ENCODE measurements at places on chromosomes 7 and 10.

DNA sequence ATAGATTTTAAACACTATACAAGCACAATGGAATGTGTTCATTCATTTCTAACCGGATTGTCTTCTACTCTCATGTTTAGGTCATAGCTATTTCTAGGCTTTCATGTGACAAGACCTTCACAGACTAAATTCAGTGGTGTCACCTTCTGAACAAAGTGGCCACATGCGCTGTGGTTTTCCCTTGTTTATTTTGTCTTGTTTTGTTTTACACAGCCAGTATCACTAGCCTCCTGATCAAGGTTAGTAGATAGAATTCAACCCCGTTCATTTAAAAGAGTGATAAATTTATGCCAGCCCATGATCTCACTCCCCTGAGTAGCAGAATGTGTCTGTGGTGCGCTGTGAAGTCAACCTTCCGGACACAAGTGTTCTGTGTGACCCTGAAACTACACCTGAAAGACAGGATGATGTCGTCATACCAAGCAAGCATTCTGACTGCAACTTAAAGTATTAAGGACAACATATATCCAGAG is 209.1 kb downstream of the CREB5 start:
- no peak for DNase-seq
- no peak overlapping the region for H3K4me3 ChIP-seq
- no peaks in the 10 kb centered on the region for H3K36me3 ChIP-seq
- peak overlapping the region; percentile 91 for H3K27ac ChIP-seq
- H3K27me3 ChIP-seq: no peaks in the 10 kb centered on the region
- H3K4me1 ChIP-seq: peaks cover 21% of the 10 kb centered on the region

GRCh38 chr10:21424459-21424861 is 101.0 kb downstream of the SKIDA1 start:
- no peak for DNase-seq
- no peaks in the 10 kb centered on the region for H3K36me3 ChIP-seq
- no peak overlapping the region for H3K27ac ChIP-seq
- no peaks in the 10 kb centered on the region for H3K27me3 ChIP-seq
- no peak overlapping the region for H3K4me3 ChIP-seq

DNA sequence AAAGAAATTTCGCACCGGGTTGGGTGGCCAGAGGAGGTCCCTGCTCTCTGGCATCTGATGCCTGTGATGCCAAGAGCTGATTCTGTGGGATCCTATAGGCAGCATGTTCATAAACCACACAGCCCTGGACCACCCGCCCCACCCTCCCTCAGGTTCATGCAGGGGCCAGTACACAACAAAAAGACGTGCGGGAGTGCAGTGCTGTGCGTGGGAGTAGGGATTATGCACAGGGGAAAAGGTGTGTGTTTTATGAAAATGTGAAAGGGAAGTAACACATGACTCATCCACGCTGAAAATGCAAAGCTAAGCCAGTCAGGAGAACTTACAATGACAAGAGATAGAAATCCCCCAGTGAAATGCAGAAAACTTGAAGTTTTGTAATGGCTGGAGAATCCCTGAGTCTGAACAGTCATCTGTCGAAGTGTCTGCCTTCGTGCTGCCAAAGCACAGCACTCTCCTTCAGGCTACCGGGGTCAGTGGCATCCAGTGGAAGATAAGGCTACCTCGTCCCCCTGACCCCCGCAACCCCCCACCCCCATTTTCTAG is 1.1 kb downstream of the KIAA1217 start:
- H3K4me3 ChIP-seq: peak overlapping the region; percentile 67
- peak overlapping the region; percentile 93 for H3K27ac ChIP-seq
- no peaks in the 10 kb centered on the region for H3K27me3 ChIP-seq

DNA sequence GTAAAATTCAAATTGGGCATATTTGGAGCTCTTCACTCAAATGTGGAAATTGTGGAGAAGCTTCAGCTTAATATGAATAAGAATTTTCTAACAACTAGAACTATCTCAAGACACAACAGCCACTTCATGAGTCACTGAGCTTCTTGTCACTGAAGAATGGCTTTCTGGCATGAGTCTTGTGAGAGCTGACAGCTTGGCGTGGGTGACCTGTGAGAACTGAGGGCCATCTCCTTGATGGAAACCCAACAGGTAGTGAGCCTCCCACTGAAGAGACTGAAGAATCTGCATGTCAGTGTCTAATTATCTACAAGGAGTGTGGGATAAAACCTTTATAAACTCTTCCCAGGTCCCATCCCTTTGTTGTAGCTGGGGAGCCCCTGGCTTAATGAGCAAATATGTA is 66.0 kb downstream of the CLEC2L start:
- no peaks in the 10 kb centered on the region for H3K4me1 ChIP-seq
- H3K27ac ChIP-seq: peak overlapping the region; percentile 43
- DNase-seq: no peak
- H3K36me3 ChIP-seq: peaks cover 10% of the 10 kb centered on the region
- H3K27me3 ChIP-seq: no peaks in the 10 kb centered on the region

DNA sequence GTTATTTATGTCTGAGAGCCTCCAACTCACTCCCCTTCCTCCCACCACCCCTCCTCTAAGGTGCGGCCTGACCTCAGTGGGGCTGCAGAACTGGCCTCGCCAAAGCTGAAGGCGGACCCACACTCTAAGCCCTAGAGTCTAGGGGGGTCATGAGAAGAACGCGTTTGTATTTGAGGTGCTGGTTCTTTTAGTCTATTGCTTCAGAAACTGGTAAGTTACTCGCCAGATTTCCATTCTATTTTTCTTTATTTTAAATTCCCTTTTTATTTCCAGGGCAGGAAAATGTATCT is 357.5 kb downstream of the DNAJB6 start:
- peaks cover 51% of the 10 kb centered on the region for H3K27me3 ChIP-seq
- no peak for DNase-seq
- no peaks in the 10 kb centered on the region for H3K36me3 ChIP-seq
- no peak overlapping the region for H3K4me3 ChIP-seq
- H3K27ac ChIP-seq: no peak overlapping the region
- H3K4me1 ChIP-seq: peaks cover 5% of the 10 kb centered on the region

- no peak for DNase-seq
- no peak overlapping the region for H3K27ac ChIP-seq
- no peak overlapping the region for H3K4me3 ChIP-seq
- H3K4me1 ChIP-seq: no peaks in the 10 kb centered on the region
- H3K27me3 ChIP-seq: no peaks in the 10 kb centered on the region
- H3K36me3 ChIP-seq: no peaks in the 10 kb centered on the region
These were observed 36.6 kb downstream of the INSYN2A start for GRCh38 chr10:127159648-127160245.

DNA sequence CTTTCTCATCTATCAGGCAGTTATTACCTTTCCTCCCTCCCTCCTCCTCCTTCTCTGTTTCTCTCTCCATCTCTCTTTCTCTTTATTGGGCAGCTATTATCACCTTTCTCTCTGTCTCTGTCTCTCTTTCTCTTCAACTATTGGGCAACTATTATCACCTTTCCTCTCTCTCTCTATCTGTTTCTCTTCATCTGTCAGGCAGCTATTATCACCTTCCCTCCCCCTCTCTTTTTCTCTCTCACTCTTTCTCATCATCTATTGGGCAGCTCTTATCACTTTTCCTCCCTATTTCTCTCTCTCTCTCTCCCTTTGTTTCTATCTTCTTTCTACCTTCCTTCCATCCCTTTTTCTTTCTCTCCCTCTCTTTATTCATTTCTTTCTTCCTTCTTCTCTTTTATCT is 1.2 kb downstream of the DMBT1 start:
- H3K27me3 ChIP-seq: peaks cover 21% of the 10 kb centered on the region
- no peak for DNase-seq
- H3K27ac ChIP-seq: no peak overlapping the region
- H3K4me1 ChIP-seq: no peaks in the 10 kb centered on the region

DNA sequence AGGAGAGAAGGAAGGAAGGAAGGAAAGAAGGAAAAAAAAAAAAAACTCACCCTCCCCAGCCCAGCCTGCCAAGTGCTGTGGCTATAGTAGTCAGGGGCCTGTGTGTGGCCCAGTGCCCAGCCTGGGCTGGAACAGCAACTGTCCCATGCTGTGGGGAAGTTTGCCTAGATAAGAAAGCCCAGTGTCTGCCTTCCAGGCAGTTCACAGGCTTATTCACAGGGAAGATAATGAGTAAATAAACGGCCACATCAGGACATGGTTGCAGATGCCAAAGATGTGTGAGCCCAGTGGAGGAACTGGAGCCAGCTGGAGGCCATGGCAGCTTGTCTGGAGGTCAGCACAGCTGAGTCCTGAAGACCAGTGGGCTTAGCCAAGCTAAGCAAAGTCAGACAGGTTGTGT is 132.4 kb upstream of the FOXK1 start:
- no peaks in the 10 kb centered on the region for H3K36me3 ChIP-seq
- peaks cover 3% of the 10 kb centered on the region for H3K27me3 ChIP-seq
- no peak overlapping the region for H3K27ac ChIP-seq
- H3K4me3 ChIP-seq: no peak overlapping the region

DNA sequence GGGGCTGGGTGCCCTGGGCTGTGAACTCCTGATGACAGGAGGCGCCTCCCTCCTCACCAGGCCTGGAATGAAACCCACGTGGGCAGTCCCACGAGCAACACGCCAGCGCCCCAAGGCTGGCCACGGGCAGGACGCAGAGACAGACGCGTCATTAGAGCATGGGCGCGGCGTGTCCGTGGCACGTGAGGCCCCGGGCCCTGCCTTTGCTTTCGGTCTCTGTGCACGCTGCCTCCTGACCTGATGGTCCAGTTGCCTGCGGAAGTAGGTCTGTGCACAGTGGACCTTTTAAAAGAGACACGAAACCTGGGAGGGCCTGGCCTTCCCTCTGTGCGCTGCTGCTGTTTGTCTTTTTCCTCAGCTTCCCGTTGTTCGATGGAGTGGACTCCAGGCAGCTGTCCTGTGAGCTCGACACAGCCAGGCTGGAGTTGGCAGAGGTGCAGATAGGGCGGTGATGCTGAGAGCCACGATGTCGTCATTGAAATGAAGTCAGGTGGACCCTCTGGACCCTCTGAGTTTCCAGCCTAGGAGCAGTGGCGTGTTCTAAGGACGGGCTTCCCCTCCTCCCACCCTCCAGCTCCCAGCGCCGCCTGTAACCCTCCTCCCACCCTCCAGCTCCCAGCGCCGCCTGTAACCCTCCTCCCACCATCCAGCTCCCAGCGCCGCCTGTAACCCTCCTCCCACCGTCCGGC is 40.1 kb upstream of the CFAP46 start:
- peaks cover 8% of the 10 kb centered on the region for H3K27me3 ChIP-seq
- no peaks in the 10 kb centered on the region for H3K36me3 ChIP-seq
- H3K27ac ChIP-seq: no peak overlapping the region
- H3K4me1 ChIP-seq: no peaks in the 10 kb centered on the region
- peak; percentile 46 for DNase-seq

- no peaks in the 10 kb centered on the region for H3K4me1 ChIP-seq
- no peak for DNase-seq
- no peaks in the 10 kb centered on the region for H3K36me3 ChIP-seq
- no peaks in the 10 kb centered on the region for H3K27me3 ChIP-seq
- H3K4me3 ChIP-seq: no peak overlapping the region
These were observed 28.4 kb upstream of the FAM204A start for GRCh38 chr10:118370499-118370898.

- H3K36me3 ChIP-seq: peaks cover 72% of the 10 kb centered on the region
- no peak overlapping the region for H3K4me3 ChIP-seq
- DNase-seq: no peak
- H3K27me3 ChIP-seq: no peaks in the 10 kb centered on the region
- no peak overlapping the region for H3K27ac ChIP-seq
- peaks cover under 1% of the 10 kb centered on the region for H3K4me1 ChIP-seq
These were observed 1.5 kb downstream of the PVRIG start for GRCh38 chr7:100221231-100221718.

DNA sequence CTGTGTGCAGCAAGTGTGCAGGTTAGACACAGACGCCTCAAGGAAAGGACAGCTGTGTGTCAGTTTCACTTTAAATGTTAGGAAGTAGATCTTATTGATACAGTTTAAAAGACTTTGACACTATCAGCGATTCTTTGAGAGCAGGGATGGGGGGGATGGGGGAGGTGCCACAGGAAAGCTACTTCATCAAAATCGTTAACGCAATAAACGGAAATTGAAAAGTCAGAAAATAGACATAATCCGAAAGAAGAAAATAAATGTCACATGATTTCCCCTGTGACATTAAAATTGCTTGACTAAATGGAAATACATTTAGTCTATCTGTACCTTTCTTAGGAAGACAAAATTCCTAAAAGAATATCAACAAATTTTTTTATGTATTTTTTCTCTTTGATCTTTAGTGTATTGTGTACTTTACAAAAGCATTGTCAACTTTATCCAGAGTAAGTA is 476 bp upstream of the ZNF33B start:
- H3K4me1 ChIP-seq: peaks cover 9% of the 10 kb centered on the region
- H3K27me3 ChIP-seq: no peaks in the 10 kb centered on the region
- H3K36me3 ChIP-seq: no peaks in the 10 kb centered on the region
- no peak for DNase-seq
- peak overlapping the region; percentile 93 for H3K4me3 ChIP-seq
- H3K27ac ChIP-seq: peak overlapping the region; percentile 89

DNA sequence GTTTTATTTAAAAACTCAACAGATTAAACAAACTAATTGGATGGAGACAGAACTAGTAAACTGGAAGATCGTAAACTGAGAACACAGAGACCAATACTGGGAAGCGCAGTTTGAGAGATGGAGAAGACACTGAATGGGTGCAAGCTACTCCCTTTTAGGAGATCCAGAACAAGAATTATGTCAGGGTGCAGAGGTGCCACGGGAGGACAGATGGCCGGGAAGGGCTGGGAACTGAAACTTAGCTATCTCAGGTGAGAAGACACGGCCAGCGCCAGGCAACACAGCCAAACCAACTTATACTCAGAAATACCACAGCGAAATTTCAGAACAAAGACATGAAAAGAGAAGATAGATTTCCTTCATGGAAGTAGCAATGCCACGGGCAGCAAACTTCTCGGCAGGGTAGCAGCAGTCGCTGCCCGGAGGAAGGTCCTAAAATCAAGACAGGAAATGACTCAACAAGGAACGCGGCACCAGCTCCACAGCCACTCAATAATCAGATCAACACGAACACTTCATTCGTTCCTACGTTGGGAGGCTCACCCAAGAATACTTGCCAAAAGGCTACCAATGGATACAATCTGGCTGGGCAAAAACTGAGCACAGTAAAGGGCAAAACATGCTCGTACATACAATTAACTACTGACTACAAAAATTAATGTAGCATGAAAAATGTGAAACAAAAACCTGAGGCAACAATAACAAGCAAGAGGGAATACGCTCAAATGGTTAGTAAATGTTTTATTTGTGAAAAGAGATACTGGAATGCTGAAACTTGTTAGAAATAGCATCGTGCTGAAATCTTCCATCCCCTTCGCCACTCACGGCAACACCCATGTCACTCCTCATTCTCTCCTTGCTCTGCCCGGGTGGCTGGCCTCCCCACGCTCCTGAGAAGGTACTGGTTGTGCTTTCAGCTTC is 2.2 kb upstream of the LRRC27 start:
- H3K36me3 ChIP-seq: no peaks in the 10 kb centered on the region
- DNase-seq: no peak
- peak overlapping the region; percentile 86 for H3K4me3 ChIP-seq
- H3K27me3 ChIP-seq: no peaks in the 10 kb centered on the region
- peaks cover 25% of the 10 kb centered on the region for H3K4me1 ChIP-seq
